Gastrocnemius medialis (tissue), 4 donors: ENCODE measurements at places on chromosomes 3 and 15.

GRCh38 chr15:36756707-36757106 lies 177.3 kb downstream of the CDIN1 start:
- no peak for DNase-seq

DNA sequence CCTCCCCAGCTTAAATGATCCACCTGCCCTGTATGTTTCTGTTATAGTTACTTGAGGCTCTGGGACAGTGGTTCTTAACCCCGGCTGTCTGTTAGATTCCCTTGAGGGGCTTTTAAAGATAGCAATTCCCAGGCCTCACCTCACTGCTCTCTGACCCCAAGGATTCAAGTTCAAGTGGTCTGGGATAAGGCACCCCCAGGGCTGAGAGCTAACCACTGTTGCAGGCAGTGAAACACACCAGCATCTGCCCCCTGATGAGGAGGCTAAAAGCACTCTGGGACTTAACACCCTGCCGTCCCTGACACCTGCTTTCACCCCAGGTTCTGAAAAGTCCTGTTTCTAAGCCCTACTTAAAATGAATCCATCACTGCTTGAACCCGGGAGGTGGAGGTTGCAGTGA lies 103.7 kb downstream of the LRRK1 start:
- DNase-seq = no peak

GRCh38 chr3:139204728-139205127 lies 139.1 kb upstream of the MRPS22 start:
- no peak for DNase-seq

DNA sequence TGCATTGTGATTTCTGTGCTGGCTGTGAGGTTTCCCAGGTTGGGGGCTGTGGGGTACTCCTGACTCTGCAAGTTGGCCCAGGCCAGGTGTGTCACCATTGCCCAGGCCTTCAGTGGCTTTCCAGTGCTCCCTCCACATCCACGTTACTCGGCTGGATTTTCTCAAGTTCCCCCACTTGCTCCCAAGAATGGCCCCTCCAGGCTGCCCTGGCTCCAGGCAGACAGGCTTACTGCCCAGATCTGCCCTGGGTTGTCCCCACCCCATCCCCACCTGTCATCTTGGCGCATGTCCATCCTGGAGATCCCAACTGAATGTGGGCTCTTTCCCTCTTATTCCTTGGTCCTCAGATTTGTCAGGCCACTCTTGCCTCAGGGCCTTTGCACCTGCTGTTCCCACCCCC lies 3.6 kb downstream of the APBA2 start:
- no peak for DNase-seq

GRCh38 chr3:42685363-42685881 lies at the start of gene KLHL40:
Gene KLHL40 (plus strand): TSS chr3:42685537. CDS start chr3:42685619, 82 bp downstream.
- DNase-seq = peak; percentile 80

GRCh38 chr3:196991581-196992460 lies 23.2 kb upstream of the PIGZ start:
- peak; percentile 48 for DNase-seq
